ENCODE measurements at places on chromosomes 7 and 10.

DNA sequence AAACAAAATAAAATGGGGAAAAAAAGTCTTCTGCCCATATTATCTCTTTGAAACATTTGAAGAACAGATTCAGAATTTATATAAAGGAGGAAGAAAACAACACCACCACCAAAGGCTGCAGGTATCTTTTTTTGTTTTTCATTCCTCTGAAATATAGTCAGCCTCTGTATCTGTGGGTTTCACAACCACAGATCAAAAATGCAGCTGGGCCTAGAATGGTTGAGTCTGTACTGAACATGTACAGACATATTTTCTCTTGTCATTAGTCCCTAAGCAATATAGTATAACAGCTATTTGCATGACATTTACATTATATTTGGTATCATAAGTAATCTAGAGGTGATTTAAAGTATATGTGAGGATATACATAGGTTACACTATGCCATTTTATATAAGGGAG lies 559.7 kb upstream of the LRRN3 start:
- no peak for DNase-seq

DNA sequence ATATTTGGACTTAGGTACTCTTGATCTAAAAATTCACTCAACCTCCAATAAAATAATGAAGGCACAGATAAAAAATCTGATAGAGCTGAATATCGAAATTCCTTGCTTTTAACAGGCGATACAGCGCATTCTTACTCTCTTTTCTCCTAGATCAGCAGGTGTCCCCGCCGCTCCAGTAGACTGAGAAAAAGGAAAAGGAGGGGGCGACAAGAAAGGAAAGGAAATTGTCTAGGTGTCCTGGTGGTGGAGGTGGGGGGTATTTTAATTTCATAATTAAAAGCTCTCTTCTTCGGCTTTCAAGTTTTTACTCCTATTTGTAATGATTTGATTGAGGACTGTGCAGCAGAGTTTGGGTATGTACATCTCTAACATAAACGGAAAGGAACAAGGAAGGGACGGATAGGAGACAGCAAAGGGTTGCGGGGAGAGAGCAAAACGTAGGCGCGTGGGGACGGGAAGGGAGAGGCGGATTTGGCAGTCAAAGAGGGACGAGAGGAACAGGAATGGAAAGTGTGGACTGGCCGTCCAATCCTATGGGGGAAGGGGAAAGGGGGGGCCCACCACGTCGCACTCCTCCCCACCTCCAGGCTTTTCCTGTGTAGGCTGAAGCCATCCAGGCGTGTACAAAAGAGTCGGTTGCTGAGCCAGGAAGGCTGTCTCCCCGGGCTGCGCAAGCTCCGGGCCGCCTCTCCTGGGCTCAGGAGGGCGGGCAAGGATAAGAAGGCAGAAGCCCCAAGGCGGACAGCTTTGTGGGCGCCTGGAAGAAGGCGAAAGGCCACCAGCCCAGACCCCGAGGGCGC lies 875 bp upstream of the HECTD2 start:
- peak; percentile 90 for DNase-seq

DNA sequence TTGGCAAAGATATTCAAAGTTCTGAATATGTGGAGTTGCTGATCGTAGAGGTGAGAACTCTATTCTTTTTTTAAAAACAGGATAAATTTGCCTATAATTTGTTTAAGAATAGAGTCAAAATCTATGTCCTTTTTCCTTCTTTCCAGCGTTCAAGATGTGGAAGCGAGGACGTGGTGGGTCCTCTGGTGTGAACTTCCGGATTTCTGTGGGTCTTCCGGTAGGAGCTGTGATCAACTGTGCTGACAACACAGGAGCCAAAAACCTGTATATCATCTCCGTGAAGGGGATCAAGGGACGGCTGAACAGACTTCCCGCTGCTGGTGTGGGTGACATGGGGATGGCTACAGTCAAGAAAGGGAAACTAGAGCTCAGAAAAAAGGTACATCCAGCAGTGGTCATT lies 40.5 kb upstream of the SP8 start:
- no peak for DNase-seq

DNA sequence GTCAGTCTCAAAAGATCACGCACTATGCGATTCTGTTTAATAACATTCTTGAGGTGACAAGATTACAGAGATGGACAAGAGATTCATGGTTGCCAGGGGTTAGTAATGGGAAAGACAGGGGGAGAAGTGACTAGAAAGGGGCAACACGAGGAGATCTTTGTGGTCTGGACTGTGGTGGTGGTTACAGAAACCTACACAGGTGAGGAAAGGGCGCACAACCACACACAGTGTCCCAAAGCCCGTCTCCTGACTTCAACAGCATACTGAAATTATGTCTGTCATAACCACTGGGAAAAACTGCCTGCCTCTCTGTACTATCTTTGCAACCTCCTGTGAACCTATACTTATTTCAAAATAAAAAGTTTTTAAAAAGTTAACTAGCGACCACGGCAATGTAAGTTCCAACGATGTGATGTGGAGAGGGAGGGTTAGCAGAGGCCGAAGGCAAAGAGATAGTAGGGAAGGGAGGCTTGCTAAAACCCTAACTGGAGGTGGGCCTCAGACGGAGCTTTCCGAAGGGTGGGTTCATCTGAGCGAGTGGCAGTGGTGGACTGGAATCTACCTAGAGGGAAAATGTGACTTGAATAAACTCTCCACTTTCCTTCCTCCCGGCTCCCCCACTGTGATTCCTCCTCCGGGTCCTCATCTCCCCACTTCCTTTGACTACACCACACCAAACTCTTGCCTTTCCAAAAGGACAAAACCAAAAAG lies 43.7 kb downstream of the GNA12 start:
- no peak for DNase-seq

DNA sequence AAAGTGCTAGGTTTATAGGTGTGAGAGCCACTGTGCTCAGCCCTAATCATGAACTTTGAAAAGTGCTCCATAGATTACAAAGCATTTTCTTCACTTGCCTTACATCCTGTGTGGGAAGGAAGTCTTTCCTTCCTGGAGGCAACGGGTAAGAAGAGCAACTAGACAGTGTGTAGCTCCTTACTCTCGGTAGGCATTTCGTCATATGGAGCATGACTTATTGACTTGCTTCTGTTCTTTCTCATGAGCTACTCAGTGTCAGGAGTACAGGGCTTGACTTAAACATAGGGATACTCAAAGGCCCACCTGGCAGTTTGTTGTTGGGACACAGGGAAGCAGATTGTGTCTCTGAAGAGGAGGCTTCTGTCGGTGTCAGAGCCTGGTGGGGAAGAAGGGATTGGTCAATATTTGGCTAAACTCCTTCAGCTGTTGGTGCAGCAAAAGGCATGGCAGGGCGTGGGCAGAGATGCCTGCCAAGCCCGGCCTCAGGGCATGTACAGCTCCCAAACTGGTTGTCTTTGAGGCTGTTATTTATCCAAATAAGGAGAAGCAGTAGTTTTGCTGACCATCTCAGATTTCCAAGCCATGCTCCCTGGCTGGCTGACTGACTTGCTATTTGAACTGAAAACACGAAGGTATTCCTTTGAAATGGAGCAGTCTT lies 248.9 kb downstream of the KIAA1217 start:
- no peak for DNase-seq

GRCh38 chr10:51100221-51100620 lies 25.9 kb downstream of the PRKG1 start:
- DNase-seq = no peak

DNA sequence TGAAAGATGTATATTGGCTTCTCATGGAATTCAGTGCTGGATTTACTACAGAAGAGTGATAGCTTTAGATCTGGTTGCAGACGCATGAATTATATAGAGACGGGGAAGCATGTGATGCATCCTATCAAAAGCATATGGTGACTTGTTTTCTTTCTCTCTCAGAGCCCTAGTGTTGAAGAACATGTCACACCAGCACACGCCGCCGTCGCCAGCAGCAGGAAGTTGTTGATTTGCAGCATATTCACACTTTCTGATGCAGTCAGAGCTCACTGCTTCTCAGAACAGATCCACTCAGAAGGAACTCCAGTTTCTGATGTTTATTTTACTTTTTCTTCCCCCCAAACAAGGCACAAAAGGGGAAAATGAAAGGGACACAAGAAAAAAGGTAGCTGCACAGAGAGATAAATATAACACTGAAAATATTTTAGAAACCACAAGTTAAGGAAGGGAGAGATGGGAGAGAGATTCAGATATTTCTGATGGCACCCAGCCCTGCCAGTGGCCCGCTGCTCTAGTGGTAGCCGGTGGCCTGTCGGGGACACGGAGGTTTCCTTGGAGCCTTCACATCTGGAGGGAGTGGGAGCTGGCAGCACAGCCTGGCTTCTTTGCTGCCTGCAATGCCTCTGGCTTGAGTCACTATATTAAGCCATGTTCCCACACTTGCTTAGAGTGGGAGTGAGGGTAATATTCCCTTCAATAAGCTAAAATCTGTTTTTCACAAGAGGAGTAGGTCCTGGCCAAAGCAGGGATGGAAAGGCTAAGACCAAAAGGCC lies 123.2 kb downstream of the NRP1 start:
- DNase-seq = no peak

- no peak for DNase-seq
Measured at GRCh38 chr7:12052211-12052610, 158.9 kb upstream of the TMEM106B start.

DNA sequence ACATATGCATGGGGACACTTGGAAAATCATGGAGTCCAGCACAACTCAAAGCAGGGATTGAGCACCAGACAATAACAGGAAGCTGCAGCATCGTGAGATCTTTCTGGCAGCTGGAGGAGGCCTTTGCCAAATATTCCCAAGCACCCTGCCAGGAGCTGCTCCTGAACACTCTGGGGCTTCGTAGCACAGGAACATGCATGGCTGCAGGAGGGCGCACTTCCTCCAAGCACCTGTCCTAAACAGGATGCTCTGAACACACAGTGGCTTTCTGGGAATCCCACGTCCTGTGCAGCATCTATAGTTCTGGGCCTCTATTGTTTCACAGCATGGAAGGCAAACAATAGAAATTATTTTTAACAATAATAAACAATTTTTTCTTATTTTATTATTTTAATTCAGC lies 4.1 kb downstream of the ABLIM1 start:
- DNase-seq = no peak

- peak; percentile 33 for DNase-seq
Measured at GRCh38 chr10:109978481-109978880, 29.3 kb upstream of the ADD3 start.

DNA sequence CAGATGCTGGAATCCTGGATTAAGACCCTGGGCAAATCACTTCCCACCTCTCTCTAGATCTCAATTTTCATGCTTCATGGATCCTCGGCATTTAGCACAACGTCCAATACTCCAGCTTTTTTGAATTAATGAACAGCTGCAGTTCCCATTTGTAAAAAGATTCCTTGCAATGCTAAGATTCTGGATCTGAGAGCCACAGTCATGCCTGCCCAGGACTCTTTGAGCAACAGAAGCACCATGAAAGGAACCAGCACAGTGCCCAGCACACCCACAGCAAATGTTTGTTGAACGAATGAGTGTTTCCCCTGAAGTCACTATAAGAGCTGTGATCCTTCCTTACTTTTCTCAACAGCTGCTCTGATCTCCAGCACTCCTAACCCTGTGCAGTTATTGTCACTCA lies 20.8 kb upstream of the DDIT4 start:
- no peak for DNase-seq

DNA sequence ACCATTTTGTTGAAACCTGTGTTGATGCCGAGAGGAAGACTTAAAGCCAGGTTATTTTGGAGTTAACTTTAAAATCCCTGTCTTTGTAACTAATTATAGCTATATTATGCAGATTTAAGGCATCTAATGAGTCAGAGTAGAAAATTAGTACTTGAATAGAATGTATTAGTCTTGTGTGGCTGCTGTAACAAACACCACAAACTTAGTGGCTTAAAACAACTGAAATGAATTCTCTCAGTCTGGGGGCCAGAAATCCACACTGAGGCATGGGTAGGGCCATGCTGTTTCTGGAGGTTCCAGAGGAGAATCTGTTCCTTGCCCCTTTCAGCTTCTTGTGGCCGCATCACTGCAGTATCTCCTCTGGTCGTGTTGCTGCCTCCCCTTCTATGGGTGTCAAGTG lies 8.5 kb upstream of the KLF6 start:
- DNase-seq = no peak

GRCh38 chr7:88458279-88458678 lies 151.6 kb upstream of the STEAP4 start:
- no peak for DNase-seq

- DNase-seq = no peak
Measured at GRCh38 chr7:18861514-18862118, 255.8 kb downstream of the TWIST1 start.

DNA sequence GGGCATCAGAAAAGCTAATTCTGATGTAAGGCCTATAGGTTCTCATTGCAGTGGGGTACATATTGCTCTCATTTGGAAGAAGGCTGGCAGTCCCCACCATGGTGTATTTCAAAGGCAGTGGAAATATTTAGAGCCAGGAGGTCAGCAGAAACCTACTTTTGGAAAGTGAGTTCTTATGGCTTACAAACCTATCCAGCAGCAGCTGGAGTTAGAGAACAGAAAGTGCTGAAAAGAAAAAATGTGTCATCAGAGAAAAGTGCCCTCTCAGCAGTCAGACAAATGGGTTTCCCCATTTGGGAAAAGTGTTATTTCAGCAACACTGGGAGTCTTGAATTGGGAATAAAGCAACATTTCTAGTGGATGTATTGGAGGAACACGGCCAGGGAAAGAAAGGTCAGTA lies 105.7 kb upstream of the IGFBP3 start:
- no peak for DNase-seq

GRCh38 chr10:36344240-36345174 lies 702.4 kb upstream of the FZD8 start:
- DNase-seq = no peak

DNA sequence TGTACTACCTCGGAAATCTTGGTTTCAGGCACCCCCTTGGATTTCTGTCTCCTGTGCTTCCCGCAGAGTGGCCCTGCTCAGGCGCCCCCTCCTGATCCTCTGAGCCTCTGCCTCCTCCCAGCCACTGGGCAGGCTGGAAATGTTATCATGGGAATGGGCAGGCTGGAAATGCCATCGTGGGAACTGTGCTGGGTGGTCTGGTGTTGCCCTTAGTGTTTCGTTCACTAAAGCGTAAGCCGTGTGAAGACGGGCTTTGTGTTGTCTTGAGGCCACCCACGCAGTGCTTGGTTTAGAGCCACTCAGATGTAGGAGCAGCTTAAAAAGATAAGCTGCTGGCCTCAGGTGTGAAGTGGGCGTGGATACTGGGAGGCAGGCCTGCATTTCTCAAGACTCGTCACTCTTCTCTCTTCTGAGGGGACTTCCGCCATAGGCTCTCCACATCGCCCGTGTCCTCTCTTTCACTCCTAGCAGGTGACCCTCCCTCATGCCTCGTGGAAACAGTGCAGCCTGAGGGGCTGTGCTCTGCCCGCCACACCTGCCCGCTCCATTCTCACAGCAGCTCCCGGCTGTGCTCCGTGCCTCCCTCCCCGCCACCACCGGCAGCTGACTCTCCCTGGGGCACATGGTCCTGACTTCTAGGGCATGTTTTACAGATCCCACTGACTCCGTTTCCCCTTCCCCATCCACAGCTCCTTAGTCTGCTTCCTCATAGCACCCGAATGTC lies 28.5 kb downstream of the PPP2R2D start:
- DNase-seq = no peak

DNA sequence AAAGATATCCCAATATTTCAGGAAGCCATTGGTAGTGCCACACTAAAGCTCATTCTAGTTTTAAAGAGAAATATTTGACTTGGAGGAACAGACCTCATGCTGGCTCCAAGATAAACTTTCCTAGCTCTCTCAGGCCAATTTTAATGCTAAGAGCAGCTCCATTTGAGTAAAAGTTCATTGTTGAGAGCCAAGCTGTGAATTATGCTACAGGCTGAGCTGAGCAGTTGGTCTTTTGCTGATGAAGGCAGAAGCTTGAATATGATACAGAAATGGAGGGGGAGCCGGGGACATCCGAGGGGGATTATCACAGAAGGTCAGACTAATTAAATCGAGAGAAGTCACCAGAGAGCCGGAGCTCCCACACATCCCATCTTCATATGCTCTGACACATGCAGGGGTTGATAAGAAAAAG lies 175.7 kb upstream of the AUTS2 start:
- DNase-seq = no peak

GRCh38 chr7:86598721-86599120 lies 45.0 kb upstream of the GRM3 start:
- no peak for DNase-seq

All from kidney tubule cell (primary cell).